ENCODE measurements at places on chromosomes 13 and 19.
A peak's percentile ranks its signal among the peaks of the same experiment; 100 is the strongest.

DNA sequence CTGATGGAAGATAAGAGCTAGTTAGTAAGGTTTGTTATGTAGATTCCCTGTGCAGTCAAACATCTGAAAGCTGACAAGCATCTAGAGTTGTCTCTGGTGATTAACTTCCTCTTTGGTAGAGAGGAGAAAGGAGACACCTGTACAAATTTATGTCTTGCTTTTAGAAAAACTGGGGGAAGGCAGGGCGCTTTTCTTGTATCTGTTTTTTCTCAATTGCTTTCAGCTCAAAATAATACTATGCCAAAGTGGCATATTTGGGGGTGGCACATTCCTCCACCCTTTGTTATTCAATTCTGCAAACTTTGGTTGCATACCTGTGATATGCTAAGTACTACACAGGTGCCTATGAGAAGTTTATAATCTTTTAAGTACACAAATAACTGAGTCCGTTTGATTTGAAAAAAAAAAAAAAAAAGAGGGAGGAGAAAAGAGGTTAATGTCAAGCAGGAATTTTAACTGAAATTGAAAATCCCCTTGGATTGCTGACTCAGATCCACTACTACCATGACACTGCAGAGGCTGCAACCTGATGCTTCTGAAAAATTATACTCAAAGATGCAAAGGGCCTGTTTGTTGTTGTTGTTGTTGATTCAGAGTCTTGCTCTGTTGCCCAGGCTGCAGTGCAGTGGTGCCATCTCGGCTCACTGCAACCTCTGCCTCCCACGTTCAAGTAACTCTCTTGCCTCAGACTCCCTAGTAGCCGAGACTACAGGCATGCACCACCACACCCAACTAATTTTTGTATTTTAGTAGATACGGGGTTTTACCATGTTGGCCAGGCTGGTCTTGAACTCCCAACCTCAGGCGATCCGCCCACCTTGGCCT lies 164.8 kb upstream of the NBEA start:
- no peak for DNase-seq

DNA sequence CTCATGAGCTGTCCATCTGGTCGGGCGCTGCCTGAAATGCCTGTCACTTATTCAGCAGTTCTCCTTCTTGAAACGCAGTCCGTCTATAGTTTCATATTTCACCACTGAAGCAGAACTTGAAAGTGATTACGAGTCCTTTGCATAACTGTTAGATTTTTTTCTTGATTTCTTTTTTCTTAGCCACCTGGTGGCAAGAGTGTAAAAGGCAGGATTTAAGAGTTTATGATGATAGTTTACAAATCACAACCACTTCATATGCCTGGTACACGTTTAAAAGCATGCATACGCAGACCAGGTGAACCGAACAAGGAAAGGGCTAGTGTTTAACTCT lies 45.8 kb downstream of the GGACT start:
- no peak for DNase-seq

DNA sequence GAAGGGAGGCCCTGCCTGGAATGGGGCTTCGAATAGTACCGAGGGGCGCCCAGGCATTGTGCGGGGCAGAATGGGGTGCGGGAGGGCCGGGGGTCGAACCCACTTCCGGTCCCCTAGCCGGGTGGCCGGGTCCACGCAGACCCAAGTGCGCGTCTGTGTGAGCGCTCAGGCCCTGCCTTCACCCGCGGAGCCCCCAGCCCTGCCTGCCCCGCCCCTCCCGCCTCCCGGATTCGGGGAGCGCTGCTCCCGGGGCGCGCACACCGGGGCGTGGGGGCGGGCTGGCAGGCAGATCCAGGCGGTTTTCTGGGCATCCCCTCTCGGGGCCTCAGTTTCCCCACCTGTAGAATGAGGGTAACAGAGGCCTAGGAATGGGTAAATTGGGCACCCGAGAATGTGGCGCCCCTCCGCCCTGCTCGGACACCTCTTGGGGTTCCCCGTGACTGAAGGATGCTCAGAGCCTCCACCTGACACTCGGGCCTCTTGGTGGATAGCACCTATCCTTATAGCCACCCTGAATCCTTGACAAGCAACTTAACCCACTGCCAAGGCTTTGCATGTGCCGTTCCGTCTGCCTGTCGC lies 682 bp downstream of the PIK3R2 start:
- no peak for DNase-seq

- DNase-seq, result no peak
Observed at GRCh38 chr13:112124141-112124540, 57.2 kb downstream of the SOX1 start.

- DNase-seq, result no peak
Observed at GRCh38 chr19:44109458-44109857, 3.7 kb upstream of the ZNF225 start.

- DNase-seq, result peak; percentile 44
Observed at GRCh38 chr19:3359015-3359918, 7.1 kb upstream of the NFIC start.

Measured in activated naive CD4-positive, alpha-beta T cell (primary cell).